ENCODE measurements at places on chromosomes 1 and 21. TPM values are rescaled to one million over a fixed set of nuclear protein-coding genes. Genes with fewer than 3 reads are reported as not detected.

DNA sequence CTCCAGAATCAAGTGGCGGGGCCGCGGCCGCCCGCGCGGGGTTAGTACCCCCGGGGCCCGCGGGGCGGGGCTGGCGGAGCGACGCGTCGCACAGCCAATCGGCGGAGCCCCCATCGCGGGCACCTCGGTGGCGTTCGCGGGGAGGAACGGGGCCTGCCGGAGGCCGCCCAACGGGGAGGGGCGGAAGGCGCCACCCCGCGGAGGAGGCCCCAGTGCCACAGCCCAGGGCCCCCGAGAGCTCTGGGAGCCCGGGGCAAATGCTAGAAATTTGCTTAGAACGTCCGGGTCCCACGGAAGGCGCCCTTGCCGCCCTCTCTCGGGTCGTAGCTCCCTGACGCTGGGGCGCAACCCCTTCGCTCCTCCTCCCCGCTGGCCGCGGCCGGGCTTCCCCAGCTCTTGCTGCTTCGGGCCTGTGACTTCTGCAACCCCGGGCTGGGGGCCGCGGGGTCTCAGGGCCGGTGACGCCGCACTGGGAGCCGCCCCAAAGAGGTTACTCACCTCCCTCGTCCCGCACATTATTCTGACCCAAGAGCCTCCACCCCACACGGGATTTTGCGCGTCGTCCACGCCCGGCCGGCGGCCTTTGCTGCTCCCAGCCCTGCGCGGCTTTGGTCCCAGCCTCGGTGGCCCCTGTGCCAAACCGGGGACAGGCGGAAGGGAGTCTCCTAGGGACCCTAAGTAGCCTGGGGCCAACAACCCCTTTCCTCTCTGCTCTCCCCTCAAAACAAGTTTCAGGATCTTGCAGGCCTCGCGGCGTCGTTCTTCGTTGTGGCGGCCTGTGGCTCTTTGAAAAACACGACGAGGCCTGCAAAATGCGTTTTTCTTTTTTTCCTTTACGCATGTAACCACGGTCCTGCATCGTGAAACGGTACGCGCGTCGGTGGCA lies at the start of gene RUNX3:
Gene RUNX3 (minus strand): TSS at position 17 of the 886 bp plus-strand sequence. CDS start 408 bp downstream, outside the sequence.
- DNase-seq: no peak

DNA sequence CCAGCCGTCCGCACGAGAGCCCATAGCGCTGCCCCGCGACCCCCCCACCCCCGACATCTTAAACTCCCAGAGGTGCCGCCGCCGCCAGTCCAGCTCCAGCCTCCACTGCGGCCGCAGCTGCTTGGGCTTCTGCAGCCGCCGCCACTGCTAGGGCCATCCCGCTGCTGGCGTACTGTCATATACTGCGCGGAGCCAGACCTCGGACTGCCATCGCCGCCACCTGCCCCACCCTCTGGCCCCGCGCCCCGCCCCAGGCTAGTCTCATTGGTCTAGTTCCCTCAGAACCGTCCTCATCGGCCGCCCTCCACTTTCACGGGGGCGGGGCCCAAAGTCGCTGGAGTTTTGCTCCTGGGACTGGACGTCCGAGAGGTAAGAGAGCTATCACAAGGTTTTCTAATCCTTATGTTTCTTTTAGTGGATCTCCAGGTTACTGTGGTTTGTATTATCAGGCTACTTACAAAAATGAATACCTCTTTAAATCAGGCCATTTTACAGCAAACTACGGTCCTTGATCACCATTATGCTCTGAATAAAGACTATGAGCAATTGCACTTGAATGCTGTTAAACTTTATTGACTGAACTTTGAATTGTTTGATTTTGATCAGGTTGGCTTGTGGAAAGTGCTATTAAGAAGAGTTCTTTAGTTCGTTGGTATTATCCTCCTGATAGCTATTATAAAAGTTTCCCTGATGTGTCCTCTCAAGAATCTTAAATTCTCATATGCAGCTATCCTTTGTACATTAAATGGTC lies 2.8 kb upstream of the CD1D start:
- DNase-seq: peak; percentile 64

DNA sequence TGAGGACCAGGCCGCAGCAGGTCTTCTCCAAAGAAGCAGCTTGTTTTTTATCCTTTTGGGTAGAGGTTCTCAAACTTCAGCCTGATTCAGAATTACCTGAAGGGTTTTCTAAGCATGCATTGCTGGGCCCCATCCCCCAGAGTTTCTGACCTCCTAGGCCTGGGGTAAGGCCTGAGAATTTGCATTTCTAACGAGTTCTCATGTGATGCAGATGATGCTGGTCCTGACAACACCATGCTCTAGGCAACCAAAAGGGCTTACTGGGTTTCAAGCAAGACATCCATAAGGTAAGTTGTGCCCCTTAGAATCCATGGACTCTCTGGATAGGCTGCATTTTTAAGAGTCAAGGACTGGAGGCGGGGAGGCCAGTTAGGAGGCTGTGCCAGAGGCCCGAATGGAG lies 295.1 kb downstream of the HHIPL2 start:
- no peak for DNase-seq

- DNase-seq: no peak
Observed at GRCh38 chr1:20726118-20726911, 6.2 kb downstream of the SH2D5 start.

Gene MFSD2A
- total RNA-seq: 12.3 TPM

Gene MYOG
- total RNA-seq: 5.7 TPM

Gene AMY1A
- not detected for total RNA-seq
